NCI-H460 (cell line): ENCODE measurements at places on chromosomes 5 and 9. TPM values are rescaled to one million over a fixed set of nuclear protein-coding genes. Genes with fewer than 3 reads are reported as not detected.

MAML1 gene
- 13.0 and 13.1 TPM in 2 replicates for total RNA-seq

ANKRD31 gene
- 0.14 and 0.17 TPM in 2 replicates for total RNA-seq

RAD17 gene
- total RNA-seq, result 25.8 and 34.6 TPM in 2 replicates

LHX3 gene
- 0.07 TPM in 1 of 2 replicates, not detected in the other for total RNA-seq

ARL14EPL gene
- not detected in 2 replicates for total RNA-seq

HNRNPH1 gene
- 389 and 564 TPM in 2 replicates for total RNA-seq

PLEKHG4B gene
- not detected in 2 replicates for total RNA-seq
